Stimulated activated CD4-positive, alpha-beta T cell treated with anti-CD3 and anti-CD28 coated beads, Interleukin-1b, Interleukin-23, amount 100 ng/mL, for 1 hour (primary cell): ENCODE measurements at places on chromosomes 11 and 22.

GRCh38 chr22:39205344-39206021, 39.3 kb downstream of the PDGFB start:
- no peak for DNase-seq

- no peak for DNase-seq
These were observed 15.5 kb downstream of the DGCR8 start for GRCh38 chr22:20095521-20095920.

DNA sequence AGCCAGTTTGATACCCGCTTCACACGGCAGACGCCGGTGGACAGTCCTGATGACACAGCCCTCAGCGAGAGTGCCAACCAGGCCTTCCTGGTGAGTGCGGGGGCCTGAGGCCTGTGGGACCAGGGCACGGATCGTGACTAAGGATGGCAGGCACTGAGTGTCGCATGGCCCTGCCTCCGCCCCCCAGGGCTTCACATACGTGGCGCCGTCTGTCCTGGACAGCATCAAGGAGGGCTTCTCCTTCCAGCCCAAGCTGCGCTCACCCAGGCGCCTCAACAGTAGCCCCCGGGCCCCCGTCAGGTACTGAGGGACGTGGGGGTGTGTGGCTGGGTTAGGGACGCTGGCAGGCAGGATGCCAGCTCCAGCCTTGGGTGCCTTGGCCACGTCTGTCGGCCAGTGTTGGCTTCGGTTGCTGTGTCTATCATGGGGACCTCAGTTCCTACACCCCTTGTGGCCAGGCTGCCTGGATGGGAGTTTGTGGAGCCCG, 3.0 kb downstream of the PTPRCAP start:
- DNase-seq = no peak

DNA sequence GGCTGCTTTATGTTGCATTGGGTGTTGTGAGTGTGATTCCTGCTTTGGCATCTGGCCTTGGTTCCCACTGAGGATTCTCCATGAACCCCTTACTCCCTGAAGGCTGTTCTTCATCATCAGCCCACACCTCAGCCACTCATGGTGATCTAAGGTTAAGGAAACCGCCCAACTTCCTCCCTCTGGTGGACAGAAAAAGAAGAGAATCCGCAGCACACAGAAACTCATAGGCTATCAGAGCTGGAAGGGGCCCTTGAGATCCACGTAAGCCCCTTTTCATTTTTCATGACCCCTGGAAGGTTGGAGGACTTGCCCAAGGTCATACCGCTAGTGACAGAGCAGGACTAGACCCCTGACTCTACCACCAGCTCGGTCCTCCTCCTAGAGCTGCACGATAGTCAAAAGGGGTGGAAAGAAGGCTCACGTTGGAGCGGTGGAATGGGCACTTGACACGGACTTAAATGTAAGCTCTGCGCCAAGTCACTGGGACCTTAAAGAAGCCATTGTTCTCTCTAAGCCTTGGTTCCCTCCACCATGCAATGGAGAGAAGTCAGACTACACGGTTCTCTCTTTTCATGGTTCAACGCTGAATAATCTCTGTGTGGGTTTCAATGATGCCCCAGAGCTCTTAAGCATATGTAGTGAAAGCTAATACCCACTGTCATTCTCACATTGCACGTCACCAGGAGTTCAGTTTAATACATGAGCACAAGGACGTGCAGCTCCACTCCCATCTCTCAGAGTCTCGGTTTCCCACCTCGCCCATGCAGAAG, 83.6 kb upstream of the CRTAM start:
- no peak for DNase-seq

- no peak for DNase-seq
These were observed 195.4 kb upstream of the LARGE1 start for GRCh38 chr22:34115722-34116121.

DNA sequence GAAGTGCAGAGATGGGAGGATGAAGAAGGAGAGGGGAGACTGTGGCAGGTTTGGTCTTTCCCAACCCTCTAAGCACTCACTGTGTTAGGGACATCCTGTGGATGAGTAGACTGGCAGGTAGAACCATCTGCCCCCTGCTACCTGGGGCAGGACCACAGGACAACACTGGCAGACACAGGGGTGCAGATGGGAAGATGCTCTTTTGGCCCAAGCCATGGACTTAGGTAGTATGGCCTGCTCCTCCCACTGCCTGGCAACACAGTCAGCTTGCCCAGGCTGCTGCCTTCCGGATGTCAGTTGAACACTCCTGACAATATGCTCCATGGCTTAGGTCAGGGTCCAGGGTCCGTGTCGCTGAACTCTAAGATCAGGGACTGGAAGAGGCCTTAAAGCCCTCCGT, 140.7 kb upstream of the NAV2 start:
- DNase-seq = no peak

- no peak for DNase-seq
These were observed 679.4 kb upstream of the KIRREL3 start for GRCh38 chr11:127679816-127680545.

GRCh38 chr11:113023986-113024385, 62.8 kb downstream of the NCAM1 start:
- no peak for DNase-seq

- DNase-seq = no peak
These were observed 94.0 kb upstream of the OR4B1 start for GRCh38 chr11:48122656-48123055.

- no peak for DNase-seq
These were observed 34.8 kb upstream of the SLC22A12 start for GRCh38 chr11:64556044-64556720.

- no peak for DNase-seq
These were observed 246.6 kb downstream of the INSC start for GRCh38 chr11:15361316-15361715.

- no peak for DNase-seq
These were observed 69.7 kb upstream of the BMAL1 start for GRCh38 chr11:13207665-13208594.

DNA sequence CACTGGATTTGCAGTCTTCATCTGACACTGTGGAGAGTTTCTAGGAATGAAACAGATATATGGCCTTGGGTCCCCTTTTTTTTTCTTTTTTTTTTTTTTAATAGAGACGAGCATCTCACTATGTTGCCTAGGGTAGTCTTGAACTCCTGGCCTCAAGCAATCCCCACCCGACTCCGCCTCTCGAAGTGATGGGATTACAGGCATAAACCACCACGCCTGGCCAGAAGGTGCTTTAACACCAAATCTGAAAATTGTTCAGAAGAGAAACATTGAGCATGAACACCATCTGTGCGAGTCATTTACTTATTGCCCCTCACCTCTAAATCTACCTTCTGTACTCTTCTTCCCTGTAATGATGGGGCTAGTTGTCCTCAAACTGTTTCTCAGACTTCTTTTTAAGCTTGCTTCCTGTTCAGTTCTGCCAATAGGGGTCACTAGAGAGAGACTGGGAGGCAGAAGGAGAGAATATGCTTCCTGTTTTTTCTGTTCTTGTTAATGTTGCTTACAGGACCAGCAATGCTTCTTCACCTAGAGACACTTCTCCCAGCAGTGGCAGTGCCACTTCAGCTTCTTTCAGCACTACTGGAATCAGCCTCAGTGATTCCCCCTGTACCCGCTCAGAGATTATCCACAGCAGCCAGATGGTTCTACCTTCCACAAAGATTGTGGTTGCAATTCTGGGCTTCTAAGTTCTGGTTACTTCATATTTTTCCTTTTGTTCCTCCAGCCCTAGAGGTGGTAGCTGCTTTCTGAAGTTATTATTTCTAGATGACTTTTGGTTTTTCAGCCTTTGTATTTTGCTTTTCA, 20.8 kb upstream of the ZBED5 start:
- no peak for DNase-seq

- DNase-seq = no peak
These were observed 92.3 kb upstream of the B3GAT1 start for GRCh38 chr11:134504146-134504905.

DNA sequence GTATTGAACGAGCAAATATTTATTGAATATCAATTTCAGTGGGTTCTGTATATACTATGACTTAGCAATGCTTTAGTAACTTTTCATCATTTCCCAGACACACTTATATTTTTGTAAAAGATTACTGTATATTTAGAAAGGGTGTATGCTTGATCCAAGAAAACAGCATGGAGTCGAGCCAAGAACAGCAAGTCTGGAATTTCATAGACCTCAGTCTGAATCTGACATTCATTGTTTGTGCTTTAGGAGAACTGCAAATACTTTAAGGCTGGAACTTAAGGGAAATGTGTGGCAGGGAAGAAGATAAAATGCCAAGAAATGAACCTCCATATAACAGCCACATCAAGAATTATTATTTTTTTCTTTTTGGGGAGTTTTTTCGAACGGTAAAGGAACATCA, 1156.8 kb downstream of the LRRC4C start:
- DNase-seq = no peak

- no peak for DNase-seq
These were observed 1618.5 kb upstream of the TENM4 start for GRCh38 chr11:81059356-81059755.

DNA sequence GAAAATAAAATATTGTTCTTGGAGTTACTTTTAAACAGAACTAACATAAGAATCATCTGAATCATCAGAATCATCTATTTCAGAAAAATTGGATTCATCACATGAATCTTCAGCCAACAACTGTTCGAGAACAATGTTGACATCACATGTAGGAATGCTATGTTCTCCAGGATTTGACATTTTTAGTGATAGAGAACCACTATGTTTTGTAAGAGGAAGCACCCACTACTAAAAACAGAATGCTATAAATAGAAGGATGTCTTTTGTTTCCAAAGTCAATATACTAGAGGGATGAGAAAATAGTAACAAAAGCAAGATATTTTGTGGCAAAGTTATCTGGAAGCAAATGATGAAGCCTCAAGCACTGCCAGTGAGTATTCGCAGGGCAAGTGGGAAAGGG, 263.4 kb upstream of the DDI1 start:
- DNase-seq = no peak

- no peak for DNase-seq
These were observed 39.5 kb upstream of the GCAT start for GRCh38 chr22:37768273-37768672.

DNA sequence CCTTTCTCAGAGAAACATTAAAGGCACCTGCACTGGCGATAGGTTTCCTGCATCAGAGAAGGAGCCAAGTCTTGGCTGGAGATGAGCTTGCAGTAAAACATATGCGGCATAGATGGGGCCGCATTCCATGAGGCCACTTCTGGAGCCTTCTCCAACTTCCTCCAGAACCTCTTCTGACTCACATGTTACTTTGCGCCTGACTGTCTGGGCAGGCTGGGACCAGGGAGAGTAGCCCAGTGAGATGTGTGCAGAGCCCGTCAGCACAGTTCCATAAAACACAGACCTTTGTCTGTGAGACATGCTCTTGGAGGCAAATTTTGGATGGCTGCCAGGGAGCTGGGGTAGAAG, 55.4 kb upstream of the BID start:
- DNase-seq = no peak

DNA sequence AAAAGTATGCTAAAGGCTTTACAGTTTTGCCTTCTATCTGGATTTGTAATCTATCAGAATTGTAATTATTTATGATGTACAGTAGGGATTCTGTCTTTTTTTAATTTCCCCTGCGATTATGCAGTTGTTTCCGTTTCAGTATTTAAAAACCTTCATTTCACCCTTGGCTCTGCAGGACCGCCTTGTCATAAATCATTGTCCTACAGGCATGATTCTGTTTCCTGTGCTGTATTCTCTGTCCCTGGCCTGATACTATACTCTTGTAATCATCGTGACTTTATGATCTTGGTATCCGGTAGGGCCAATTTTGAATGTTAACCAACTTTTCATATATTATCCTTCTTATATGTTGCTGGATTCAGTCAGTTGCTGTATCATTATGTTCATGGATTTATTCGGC, 151.7 kb downstream of the ATXN10 start:
- no peak for DNase-seq

DNA sequence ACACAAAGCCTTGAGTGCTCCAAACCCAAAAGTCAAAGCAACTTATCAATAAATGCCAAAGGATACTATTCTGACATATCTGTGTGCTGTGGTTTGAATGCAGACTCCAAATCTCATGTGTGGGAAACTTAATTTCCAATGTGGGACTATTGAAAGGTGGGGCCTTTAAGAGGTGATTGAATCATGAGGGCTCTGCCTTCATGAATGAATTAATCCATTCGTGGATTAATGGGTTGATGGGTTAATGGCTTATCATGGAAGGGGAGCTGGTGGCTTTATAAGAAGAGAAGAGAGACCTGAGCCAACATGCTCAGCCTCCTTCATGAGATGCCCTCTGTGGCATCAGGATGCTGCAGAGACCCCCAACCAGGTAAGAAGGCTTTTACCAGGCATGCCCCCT, 16.8 kb upstream of the ZNF280A start:
- DNase-seq = no peak

DNA sequence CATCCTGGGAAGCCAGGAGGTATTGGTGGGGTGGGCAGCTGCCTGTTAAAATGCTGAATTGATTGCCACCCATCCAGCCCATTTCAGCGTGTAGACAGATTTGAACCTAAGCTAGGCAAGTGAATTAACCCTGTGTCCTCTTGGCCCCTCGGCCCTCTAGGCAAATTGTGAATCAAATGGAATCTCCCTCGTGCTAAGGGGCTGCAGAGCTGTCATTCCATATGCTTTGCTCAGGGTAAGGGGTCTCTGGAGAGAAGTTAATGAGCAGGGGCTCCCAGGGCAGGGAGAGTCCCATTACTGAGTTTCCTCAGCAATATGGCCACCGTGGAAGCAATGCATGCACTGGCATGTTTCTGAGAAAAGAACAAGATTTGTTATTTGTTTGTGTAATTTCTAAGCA, 117.7 kb upstream of the RCN1 start:
- no peak for DNase-seq

GRCh38 chr22:44709881-44710392, 7.9 kb downstream of the PRR5 start:
- DNase-seq = no peak

- DNase-seq = no peak
These were observed 387.8 kb upstream of the LARGE1 start for GRCh38 chr22:34308101-34308500.

DNA sequence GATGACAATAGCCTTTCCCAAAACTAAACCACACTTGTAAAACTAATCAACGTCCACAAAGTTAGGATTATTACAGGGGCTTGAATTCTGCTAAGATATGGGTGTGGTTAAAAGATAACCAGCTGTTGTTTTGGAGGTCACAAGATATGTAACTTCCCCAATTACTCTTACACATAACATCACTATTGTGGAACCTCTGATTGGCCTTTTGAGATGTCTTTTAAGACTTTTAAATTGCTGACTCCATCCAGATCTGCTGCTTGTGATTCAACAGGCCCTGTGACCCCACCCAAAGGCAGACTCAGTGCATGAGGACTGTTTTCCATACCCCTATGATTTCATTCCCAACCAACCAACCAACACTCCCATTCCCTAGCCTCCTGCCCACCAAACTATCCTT, 893.9 kb downstream of the OPCML start:
- DNase-seq = no peak

- no peak for DNase-seq
These were observed 437.2 kb downstream of the AASDHPPT start for GRCh38 chr11:106514706-106515105.
